ENCODE measurements at places on chromosomes 5 and 9.

GRCh38 chr5:135328128-135328687 is 70.8 kb downstream of the MACROH2A1 start:
- DNase-seq = no peak

- no peak for DNase-seq
Measured at GRCh38 chr9:132935026-132935425, 9.4 kb downstream of the TSC1 start.

DNA sequence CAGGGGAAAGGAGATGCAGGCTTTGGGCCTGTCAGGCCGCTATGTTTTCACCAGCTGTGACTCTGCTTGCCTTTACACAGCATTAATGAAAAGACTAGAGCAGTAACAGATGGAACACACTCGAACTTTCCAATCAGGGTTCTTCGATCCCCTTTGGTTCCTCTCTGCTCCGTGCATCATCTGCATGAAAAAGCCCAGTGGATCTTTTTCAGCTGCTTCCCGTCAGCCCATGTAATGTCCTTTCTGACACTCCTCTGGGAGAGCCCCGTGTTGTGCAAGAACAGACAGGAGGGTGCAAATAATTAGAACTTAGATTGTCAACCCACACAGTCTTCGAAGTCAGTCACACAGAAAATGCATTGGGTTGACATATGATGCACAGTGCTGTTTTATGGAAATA is 448.9 kb upstream of the ZNF462 start:
- DNase-seq = no peak

DNA sequence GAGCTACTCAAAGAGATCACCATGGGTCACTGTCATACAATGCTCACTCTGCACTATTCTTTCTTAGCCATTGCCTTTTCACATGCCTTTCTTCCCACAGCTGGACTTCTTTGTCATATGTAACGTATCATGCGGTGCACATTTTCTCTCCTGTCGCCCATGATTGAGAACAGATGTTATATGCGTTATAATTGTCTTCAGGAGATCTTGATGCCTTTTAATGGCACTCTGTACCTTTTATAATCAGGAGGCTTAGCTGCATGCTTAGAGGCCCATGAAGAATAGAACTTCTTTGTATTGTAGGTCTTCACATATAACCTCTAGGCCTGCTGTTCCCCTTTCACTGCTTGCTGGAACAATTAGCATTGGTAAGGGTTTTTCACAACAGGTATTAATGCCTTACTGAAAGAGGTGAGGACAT is 436.1 kb downstream of the CDH10 start:
- DNase-seq = peak; percentile 58

DNA sequence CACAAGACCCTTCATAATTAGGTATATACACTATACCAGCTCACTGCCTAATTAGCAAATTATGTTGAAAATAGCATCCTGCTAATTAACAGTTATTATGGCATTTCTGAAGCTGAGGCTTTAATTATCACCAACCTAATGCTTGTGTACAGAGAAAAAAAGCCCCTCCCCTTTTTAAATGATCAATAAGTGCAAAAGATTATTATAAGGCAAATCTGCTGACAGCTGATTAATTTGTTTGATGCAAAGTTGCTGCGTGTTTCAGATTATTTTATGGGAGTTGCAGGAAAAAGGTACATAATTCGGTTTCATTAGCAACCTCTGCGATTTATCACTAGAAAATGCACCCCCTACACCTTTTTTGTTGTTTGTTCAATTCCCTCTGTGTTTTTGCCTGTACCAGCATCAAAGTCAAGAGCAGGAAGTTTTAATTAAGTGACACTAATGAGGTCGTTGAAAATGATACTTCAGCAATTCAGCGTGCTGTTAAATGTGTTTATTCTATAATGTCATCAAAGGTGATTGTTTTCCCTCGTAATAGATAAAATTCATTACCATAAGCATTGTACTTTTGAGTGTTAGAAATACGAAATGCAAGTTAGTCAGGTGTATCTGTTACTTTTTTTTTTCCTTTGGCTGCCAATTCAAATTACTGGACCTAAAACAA is 170.0 kb downstream of the EBF1 start:
- no peak for DNase-seq

GRCh38 chr5:61701877-61702602 is 370.0 kb downstream of the ZSWIM6 start:
- peak; percentile 5 for DNase-seq

- no peak for DNase-seq
Measured at GRCh38 chr5:165272436-165272835, 1767.0 kb downstream of the MAT2B start.

- no peak for DNase-seq
Measured at GRCh38 chr9:127555840-127556820, 55.9 kb upstream of the STXBP1 start.

- no peak for DNase-seq
Measured at GRCh38 chr5:139574641-139575312, 13.6 kb downstream of the UBE2D2 start.

DNA sequence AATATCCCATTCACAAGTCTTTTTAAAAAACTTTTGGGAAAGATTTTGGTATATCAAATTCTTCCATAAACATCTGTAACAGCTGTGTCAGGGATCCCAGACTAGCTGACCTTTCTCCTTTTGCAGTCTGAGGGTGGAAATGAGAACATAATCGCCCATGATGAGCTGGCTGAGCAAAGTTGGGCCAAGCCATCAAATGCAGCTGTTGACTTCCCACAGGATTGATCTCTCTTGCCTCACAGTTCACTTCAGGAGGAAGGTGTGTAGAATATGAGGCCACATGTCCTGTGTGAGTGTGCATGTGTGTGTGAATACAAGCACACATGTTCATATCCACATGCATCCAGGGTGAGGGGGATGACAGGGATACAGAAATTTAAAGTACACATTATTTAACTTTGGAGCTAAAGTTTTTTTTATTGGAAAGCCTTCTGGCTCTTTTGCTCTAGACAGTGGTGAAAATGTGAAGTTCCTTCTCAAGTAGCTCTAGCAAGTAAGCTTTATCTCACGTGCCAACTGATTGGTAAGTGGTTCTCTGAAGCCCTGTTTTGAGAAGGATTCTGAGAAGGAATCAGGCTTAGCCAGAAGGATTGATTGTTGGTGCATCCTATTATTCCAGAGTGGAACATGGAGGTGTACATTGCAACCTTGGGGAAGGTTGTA is 468.8 kb upstream of the DMAC1 start:
- no peak for DNase-seq

DNA sequence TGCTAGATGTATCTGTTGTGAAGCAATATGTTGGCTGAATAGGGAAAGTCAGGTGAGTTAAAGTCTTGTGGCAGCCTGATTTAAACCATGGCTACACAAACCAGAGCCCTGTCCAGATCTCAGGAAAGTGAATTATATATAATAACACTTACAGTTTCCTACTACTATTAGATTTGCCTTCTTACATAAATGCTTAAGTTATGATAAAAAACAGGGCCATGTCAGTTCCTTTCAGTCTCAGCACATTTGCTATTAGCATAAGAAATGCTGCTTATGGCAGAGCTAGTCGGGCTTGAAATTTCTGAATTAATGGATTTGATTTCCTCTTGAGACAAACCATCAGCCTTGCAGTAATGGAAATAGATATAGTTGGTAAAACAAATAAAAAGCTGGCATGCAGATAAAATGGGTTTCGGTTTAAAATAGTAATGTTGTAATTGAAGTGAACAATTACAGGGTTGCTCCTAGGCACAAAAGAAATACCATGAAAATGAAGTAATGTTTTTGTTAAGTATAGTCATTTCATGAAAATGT is 664.2 kb upstream of the ZNF608 start:
- peak; percentile 40 for DNase-seq

DNA sequence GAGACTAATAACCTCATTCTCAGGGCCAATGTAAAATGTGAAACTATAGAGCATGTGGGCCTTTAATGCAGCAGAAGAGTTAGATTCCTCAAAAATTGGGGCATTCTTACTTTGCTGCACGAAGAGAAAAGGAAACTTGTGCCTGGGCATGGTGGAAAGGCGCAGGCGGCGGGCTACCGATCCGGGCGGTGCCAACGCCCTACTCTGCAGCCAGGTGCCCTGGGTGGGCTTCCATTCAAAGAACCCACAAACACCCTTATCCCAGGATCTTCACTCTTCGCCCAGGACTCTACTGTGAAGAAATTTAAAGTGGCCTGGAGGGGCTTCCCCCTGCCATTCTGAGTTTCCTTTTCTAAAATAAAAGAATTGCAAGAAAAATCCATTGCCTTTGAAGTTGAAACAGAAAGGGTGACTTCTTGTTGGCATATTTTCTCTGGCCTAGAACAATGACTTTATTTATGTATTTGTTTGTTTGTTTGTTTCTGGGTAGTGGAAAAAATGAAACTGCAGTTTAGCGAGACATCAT is 124.9 kb downstream of the TMEM161B start:
- no peak for DNase-seq

GRCh38 chr9:78542491-78543181 is 245.7 kb downstream of the PSAT1 start:
- no peak for DNase-seq

DNA sequence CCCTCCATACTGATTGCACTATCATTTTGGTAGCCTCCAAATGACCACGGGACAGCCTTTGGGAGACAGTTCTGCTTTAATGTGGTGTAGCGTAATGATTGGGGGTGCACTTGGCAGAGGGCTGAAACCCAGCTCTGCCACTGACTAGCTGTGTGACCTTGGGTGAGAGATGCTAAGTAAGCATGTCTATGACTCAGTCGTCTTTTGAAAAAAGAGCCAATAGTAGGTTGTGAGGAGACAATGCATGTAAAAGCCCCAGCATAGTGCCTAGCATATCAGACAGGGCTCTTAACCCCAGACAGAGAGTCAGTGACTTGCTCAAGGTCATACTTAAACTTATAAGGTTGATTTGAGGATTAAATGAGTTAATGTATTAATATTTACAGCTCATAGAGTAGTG is 18.0 kb upstream of the CXCL14 start:
- no peak for DNase-seq

GRCh38 chr9:121354141-121354540 is 15.9 kb downstream of the STOM start:
- no peak for DNase-seq

DNA sequence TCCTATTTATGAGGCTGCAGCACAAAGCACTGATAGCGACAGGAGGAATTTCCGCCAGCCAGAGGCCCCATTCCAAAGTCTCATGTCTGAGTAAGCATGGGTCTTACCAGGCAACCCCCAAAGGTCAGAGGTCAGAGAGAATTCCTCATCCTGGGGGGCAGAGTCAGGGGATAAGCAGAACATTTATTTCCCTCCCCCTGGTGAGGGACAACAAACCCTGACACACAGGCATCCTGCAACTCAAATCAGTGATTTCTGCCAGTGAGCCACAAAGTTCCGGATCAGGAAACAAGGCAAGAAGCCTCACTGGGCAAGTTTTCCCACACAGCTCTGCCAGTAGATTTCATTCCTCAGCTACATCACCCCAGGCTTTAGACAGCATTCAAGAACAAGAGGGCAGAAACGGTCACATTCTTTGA is 37.0 kb downstream of the ADAMTS12 start:
- no peak for DNase-seq

GRCh38 chr5:55645304-55645703 is 66.8 kb downstream of the SLC38A9 start:
- no peak for DNase-seq

DNA sequence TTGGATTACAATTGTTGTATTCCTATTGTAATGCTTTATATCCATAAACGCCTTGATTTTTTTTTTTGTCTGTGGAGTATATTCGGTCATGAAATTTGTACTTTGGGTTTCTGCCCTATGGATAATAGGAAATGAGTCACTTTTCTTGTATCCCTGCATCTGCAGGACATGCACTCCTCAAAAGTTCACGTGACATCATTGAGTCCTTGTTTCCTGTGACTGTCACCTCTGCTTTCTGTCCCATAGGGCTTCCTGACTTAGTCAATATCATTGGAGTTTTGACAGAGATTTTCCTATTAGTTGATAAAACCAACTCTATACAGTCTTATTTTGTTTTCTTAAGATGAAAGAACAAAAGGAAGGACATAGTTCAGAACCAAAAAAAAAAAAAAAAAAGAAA is 356.3 kb downstream of the MAT2B start:
- DNase-seq = no peak

DNA sequence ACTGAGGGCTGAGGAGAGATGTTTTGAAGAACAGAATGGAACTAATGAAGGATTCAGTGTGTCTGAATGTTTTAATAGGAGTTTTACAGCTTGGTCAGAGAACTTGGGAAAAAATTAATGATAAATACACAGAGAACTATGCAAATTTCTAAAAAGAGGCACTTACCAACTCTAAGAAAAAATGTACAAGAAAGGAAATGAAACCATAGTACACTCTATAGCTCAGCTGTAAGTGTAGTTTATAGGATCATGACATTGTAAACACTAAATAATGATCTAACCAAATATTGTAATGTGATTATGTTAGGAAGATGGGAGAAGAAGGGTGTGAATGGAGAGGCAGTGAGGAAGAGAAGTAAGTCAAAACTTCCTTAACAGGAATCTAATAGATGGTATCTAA is 205.2 kb downstream of the SEC61B start:
- DNase-seq = no peak

- no peak for DNase-seq
Measured at GRCh38 chr5:173435447-173435846, 107.2 kb upstream of the STC2 start.

DNA sequence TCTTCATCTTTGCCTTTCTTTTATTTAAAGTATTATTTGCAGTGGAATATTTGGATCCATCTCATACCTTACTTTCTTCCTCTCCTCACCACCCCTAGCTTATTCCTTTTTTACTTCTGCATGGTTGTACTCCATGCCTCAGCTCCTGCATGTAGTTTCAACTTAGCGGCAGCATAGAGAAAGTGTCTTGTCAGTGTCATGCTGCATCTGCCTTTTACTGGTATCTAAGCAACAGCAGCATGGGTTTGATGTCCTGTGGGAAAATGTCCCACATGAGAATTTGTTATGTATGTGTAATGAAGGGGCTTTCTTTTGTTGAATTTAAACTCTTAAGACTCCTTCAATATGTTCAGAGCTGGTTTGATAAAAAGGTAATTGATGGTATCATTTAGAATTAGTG is 20.6 kb downstream of the TCERG1 start:
- no peak for DNase-seq

- DNase-seq = no peak
Measured at GRCh38 chr9:116149844-116150243, 3.7 kb upstream of the PAPPA start.

DNA sequence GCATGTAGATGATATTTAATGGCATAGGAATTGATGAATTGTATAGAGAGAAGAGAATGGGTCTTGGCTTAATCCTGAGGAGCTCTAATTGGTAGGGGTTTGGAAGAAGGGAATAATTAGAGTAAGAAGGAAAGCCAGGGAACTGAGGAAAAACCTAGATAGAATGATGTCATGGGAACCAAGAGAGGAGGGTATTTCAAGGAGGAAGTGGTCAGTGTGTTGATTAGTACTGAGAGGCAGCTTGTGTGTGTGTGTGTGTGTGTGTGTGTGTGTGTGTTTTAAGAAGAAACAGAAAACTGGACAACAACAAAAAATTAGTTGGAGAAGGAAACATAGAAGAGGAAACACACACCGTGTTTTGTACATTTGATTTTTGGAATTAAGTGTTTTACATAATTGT is 42.8 kb downstream of the MAST4 start:
- DNase-seq = no peak

GRCh38 chr5:170316937-170317336 is 19.4 kb upstream of the LCP2 start:
- DNase-seq = no peak

- DNase-seq = no peak
Measured at GRCh38 chr5:81233080-81233634, at the start of gene CKMT2. CKMT2 (plus strand) TSS chr5:81233322; CDS start chr5:81251133, 17,811 bp downstream.

GRCh38 chr9:2506321-2506720 is 115.3 kb upstream of the VLDLR start:
- DNase-seq = no peak

- no peak for DNase-seq
Measured at GRCh38 chr5:88951457-88951856, 68.5 kb upstream of the MEF2C start.

- no peak for DNase-seq
Measured at GRCh38 chr5:147450606-147451005, 59.3 kb downstream of the DPYSL3 start.

Data from NCI-H2081 treated with DMSO at 0.1 percent for 48 hours (cell line).